Cerebellar nuclear complex (tissue), 1 donor: ENCODE measurements at places on chromosomes 13 and 19.

DNA sequence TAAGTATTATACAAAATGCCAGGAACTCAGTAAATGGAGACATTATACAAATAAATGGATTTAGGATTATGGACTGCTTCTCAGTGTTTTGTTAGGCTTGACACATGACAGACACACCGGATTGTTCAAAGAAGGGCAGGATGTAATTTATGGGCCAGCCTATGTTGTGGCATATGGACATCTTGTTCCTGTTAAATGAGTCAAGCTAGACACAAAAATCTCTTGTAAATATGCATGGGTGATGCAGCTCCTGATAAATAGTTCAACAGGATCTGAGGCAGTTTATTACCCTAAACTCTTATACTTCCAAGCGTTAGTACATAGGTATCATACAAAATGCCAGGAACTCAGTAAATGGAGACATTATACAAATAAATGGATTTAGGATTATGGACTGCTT is 502.3 kb downstream of the TBC1D4 start:
- DNase-seq, result no peak

DNA sequence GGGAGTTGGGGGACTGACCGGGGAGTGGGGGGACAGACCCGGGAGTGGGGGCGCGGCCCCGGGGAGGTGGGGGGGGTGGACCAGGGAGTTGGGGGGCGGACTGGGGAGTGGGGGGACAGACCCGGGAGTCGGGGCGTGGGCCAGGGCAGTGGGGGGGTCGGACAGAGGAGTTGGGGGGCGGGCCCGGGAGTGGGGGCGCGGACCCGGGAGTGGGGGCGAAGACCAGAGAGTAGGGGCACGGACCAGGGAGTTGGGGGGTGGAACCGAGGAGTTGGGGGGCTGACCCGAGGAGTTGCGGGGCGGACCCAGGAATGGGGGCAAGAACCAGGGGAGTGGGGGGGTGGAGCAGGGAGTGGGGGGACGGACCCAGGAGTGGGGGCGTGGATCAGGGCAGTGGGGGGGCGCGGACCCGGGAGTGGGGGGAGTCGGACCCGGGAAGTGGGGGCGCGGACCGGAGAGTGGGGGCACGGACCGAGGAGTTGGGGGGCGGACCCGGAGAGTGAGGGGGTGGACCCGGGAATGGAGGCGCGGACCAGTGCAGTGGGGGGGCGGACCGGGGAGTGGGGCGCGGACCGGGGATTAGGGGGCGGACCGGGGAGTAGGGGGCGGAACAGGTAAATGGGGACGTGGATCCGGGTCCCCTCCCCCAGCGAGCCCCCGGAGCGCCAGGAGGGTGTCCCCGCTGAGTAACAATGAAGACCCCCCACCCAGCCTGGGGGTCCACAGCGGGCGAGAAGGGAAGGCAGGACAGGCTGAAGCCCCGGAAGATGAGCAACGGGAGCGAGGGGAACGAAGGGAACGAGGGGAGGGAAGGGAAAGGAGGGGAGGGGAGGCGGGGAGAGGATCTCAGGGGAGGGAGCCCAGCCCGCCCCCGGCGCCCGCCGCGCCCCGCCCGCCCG is 589 bp downstream of the R3HDM4 start:
- DNase-seq, result no peak

DNA sequence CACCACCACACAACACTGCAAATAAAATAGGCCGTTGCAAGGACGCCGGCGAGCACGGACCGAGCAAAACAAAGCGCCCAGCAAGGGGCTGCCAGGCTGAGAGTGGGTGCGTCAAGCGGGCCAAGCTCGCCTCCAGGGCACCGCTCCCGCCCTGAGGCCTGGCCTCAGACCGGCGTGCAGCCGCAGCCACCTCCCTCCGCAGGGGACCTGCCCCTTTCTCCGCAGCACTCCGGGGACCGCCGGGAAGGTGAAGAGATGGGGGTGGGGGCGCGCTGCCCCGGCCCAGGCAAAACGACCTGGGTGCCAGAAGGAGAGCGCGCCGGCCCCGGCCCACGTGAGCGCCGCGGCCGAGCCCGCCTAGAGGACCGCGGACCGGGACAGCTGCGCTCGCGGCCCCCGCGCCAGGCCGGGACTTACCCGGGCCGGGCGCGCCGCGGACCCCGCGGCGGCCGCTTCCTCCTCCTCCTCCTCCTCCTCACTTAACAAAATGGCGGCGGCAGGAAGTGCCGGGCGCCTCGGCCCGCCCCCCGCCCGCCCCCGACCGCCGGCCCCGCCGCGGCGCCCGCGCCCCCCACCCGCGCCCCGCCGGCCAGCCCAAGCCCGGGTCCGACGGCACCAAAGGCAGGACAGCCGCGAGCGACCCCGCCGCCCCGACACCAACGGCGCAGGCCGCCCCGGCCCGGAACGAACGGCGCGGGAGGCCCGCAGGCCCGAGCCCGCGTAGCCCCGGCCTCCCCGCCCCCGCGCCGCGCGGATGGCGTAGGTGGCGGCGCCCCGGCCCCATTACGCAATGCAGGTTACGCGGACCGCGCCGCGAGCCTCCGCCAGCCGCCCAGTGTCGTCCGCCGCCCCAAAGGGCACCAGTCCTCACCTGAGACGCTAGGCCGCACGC is 674 bp downstream of the BRD4 start:
- no peak for DNase-seq

- DNase-seq, result no peak
These were observed 144.5 kb upstream of the FNDC3A start for GRCh38 chr13:48831248-48831647.

- no peak for DNase-seq
These were observed 17.8 kb downstream of the ERFL start for GRCh38 chr19:41910240-41910991.

DNA sequence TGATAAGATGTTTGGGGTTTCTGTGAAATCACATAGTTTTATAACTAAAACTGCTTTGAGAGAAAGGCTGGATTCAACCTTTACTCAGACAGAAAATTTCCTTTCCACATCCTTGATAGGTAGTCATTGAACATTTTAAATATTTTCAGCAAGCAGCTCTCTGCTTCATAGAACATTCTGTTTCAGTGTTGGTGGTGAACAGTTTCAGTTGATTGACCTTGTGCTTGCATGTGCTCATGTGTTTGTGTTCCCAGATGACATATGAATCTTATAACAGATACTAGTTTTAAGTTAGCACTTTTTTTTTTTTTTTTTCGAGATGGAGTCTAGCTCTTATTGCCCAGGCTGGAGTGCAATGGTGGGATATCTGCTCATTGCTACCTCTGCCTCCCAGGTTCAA is 290.1 kb downstream of the HS6ST3 start:
- DNase-seq, result no peak

DNA sequence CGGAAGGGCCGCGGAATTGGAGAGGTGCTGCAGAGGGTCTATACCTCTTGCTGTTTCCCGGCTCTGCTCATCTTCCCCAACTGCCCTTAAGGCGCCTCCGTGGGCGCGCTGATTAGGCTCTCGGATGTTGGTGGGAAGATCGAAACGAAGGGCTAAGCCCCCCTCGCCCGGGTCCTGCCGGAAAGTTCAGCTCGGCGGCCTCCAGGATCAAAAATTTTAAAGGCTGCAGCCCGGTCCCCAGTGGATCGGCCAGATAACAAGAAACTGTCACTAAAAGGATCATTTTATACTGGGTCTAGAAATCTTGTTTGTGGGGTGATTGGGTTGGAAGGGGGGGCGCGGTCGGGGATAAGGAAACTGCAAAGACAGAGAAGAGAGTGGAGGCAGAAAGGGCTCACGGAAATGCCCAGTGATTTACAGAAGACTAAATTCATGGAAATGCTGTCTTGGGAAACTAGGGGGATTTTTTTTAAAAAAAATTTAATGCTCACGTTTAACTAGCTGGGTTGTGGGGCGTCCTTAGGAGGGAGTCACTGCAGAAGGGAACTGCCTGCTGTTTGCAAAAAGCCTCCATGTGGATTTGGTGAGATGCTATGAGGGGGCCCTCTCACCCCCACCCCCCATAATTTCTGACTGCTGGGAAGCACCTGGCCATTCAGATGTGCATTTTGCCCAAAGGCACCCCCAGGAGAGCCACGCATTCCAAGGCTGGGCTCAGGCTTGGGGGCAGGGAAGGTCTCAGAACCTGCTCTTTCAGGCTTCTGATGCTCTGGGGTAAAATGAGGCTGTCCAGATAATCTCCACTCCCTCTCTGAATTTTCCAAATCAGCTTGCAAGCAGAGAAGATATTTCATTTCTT is 7.7 kb downstream of the CDX2 start:
- no peak for DNase-seq

DNA sequence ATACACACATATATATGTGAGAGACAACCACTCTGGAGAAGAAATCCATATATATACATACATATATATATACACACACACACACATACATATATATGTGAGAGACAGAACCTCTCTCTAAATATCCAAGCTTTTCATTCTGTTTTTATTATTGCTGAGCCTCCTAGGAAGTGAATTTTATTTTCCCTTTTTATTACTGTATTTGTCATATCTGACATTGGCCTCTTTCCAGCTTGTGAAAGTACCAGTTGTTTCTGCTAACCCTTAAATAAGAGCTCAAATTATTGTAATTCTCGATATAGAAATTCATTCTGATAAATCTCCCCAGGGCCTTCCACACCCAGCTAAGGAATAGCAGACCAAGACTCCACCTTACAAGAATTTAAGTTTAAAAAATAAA is 81.0 kb downstream of the NUFIP1 start:
- no peak for DNase-seq

GRCh38 chr19:14476673-14477401 is 1.7 kb upstream of the PTGER1 start:
- no peak for DNase-seq

GRCh38 chr19:2055931-2056836 is 5.1 kb upstream of the MKNK2 start:
- no peak for DNase-seq

DNA sequence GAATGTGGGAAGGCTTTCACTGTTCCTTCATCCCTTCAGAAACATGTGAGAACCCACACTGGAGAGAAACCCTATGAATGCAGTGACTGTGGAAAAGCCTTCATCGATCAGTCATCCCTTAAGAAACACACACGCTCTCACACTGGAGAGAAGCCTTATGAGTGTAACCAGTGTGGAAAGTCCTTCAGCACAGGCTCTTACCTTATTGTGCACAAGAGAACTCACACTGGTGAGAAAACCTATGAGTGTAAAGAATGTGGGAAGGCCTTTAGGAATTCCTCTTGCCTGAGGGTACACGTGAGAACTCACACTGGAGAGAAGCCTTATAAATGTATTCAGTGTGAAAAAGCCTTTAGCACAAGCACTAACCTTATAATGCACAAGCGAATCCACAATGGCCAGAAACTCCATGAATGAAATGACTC is 18.6 kb downstream of the ZNF177 start:
- DNase-seq, result no peak

DNA sequence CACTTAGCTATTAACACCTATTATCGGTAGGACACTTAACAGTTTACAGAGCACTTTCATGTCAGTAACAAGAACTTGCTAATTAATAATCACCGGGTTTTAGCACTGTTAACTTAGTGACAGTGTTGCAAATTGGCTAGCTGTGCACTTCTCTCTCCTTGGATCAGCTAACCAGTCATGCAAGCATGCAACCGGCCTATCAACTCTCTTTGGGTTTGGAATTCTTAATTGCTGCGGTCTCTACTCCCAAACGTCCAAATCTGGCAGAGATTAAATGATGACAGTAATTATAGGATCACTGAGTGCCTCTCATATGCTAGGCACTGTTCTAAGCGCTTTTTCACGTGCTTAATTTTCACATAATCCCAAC is 1.2 kb downstream of the EPS15L1 start:
- DNase-seq, result no peak

DNA sequence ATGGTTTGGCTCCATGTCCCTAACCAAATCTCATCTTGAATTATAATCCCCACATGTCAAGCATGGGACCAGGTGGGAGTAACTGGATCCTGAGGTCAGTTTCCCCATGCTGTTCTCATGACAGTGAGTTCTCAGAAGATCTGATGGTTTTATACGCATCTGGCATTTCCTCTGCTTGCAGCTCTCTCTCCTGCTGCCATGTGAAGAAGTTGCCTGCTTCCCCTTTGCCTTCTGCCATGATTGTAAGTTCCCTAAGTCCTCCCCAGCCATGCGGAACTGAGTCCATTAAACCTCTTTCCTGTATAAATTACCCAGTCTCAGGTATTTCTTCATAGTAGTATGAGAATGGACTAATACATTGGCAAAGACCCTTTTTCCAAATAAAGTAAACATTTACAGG is 96.8 kb downstream of the TSHZ3 start:
- DNase-seq, result no peak

DNA sequence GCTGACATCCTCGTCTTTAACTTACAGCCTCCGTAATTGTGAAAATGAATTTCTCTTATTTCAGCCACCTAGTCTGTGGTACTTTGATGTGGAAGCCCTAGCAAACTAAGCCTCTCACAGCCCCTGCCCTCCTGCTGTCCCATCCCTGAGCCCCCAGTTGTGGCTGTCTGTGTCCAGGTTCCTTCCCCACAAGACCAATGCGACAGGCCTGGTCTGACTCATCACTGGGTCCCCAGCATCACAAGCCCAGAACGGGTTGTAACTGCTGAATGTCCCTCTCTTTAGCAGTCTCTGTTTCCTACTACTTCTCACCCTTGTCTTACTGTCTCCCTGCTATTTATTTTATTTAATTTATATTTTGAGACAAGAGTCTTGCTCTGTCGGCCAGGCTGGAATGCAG is 5.7 kb downstream of the POU2F2 start:
- DNase-seq, result no peak

DNA sequence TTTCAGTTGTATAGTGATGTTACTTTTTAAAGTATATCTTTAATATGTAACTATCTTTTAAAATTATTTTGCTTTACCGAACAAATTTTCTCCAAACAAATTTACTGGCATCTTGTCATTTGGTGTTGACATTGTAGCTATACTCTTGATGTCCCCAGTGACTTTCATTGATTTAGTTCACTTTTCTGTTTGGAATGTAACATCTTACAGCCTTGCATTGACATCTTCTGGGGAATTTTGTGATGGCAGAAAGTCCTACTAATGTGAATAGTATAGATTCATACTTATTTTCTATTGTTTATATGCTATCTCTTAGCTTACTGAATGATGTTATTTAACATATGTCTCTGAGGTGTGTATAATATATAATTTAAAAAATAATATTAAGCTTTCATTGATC is 800.9 kb upstream of the ATXN8OS start:
- DNase-seq, result no peak

- DNase-seq, result no peak
These were observed 817.5 kb upstream of the SLC10A2 start for GRCh38 chr13:103883698-103884097.

- no peak for DNase-seq
These were observed 20.6 kb downstream of the EXOC3L2 start for GRCh38 chr19:45224645-45225044.

- no peak for DNase-seq
These were observed 22.2 kb upstream of the FRY start for GRCh38 chr13:32009362-32009761.

- DNase-seq, result no peak
These were observed 13.0 kb downstream of the FBXL3 start for GRCh38 chr13:77013853-77014542.
